ENCODE measurements at places on chromosomes 11 and 22.

DNA sequence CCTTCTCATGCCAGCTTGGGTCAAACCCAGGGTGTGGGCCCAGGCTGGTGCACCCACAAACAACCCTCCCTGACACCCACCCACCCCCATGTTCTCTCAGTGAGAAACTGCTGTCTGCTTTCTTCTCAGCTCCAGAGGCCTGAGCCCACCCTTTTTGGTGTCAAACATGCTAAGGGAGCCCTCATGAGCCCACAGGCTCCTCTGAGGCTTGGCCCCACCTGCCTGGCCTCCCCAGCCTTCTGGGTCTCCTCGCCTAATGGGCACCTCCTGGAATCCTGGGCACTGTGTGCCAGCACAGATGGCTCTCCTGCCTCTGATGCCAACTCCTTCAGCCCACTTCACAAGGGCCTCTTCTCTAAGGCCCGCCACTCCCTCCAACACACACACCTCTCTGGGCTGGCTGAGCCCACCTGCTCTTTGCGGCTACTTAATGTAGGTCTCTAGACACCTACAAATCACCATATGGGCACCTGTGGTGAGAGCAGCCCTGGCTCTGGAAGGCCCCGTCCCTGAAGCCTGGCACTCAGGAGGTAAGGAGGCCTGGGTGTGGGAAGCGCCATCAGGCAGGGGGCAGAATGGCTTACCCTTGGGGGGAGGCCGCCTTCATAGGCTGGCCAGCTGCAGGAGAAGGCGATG is 4.4 kb downstream of the NAGA start:
- no peak for DNase-seq

GRCh38 chr11:115199481-115200069 is 304.6 kb downstream of the CADM1 start:
- peak; percentile 83 for DNase-seq

- DNase-seq: no peak
These were observed 31.4 kb downstream of the LRP5 start for GRCh38 chr11:68343761-68344256.

DNA sequence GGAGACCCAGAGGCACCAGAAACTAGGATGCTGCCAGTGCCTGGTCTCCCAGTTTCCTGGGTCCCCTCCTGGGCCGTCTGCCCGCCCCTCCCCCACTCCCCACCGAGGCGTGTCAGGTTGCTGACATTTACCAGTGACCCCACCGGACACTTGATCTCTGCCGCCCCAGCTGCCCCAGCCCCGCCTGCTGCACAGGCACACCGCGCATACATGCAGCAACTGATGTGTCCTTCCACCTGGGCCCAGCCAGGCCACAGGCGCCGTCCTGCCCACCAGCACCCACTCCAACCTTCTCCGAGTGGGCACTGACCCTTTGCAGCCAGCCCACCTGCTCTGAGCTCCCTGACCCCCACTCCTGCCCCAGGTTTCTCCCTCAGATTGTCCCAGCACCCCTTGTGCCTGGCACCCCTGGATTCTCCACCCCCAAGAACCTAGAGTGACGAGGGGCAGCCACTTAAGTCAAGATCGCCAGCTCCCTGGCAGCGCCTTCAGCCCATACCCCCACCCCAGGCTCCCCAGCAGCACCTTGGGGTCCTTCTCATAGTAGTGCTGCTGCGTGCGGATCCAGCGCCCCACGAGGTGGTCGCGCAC is 548 bp downstream of the PYGM start:
- DNase-seq: no peak

DNA sequence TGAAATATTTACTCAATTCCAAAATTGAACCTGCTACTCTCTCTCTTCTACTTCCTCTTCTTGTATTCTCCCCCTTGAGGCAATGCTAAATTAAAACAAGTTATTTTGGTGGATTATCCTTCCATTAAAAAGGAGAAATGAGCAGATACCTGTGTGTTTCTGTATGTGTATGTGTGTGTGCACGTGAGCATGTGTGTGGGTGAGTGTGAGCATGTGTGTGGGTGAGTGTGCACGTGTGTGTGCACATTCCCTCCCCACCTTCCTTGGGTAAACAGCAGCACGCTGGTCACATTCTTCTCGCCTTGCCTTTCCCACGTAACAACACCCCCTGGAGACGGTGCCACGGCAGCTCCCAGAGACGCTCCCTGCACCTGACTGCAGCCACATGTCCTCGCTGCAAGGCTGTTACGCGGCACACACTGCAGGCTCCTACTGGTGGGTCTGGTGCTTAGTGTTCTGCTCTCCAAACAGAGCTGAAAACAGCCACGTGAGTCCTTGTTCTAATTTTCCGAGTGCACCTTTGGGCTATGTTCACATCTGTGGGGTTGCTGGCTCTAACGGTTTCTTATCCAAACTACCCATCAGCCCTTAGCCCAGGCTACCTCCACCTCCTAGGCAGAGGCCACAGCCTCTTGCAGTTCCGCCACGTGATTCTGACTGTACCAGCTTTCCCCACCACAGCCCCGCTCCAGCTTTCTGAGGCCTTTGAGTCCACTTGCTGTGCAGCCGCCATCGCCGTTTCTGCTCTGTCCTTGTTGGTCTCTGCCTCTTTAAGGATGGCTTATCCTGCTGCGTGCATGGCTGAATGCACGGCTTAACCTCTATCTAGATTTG is 123.4 kb downstream of the CTTN start:
- no peak for DNase-seq

DNA sequence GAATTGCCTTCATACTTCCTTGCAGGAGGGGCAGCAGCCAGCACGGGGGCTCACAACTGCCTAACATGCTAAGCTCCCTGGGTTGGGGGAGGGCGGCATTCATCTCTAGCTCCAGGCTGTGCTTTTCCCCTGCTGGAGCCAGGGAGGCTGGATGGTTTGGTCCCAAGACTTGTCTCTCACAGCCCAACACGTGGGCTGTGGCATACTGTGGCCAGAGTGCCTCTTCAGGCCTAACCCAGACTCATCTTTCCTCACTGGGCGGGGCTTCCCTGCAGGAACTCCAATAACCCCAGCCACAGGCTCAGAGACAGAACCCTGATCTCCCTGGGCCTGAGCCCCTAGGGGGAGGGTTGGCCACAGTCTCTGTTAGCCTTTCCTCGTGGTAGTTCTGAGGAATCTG is 121.9 kb upstream of the PLET1 start:
- no peak for DNase-seq

GRCh38 chr22:49364398-49364797 is 463.3 kb downstream of the BRD1 start:
- DNase-seq: no peak

DNA sequence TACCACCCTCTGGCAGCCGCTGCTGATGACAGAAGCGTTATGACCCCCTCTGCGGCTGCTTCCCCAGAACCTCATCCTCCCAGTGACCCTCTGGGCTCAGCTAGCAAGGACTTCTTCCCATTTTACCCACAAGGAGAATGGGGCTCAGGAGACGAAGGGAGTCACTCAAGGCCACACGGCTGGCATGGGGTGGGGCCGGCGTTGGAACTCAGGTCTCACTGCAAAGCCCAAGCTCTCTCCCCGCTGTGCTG is 16.8 kb upstream of the SUN2 start:
- no peak for DNase-seq

DNA sequence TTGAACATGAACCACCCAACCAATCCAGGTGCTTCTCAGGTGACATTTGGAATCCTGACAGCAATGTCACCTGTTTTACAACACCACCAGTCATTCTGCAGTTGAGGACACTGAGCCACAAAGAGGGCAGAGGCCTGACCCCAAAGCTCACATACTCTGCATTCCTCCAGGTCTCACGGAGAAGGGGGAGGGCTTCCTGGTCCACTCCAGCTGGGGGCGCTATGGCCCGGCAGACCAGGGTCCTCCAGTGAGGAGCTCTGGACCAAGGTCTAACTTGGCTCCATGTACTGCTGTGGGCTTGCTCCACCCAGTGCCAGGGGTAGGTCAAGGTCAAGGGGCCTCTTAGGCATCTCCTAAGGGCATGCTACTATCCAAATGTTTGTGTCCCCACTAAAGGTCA is 1.5 kb upstream of the PNPLA3 start:
- no peak for DNase-seq

GRCh38 chr11:34721646-34722045 is 100.8 kb downstream of the EHF start:
- no peak for DNase-seq

DNA sequence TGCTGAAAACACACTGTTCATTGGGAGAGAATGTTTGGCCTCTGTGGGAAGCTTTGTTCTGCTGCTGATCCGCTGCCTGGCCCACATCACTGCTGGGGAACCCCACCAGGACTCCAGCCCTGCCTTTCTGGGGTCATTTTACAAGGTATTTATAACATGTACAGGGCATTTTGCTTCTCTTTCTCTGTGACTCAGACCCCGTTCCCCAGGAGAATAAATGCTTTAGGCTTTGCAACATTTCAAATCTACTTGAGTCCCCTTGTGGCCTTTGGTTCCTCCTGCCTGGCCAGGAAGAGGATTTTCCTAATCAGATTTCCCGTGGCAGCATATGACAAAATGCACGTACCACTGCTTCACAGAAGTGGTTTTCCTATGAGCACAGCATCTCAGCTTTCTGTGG is 43.0 kb downstream of the BTG4 start:
- peak; percentile 63 for DNase-seq

- no peak for DNase-seq
These were observed 50.9 kb upstream of the PGR start for GRCh38 chr11:101180481-101180880.

- peak; percentile 94 for DNase-seq
These were observed 41.1 kb downstream of the OSBPL5 start for GRCh38 chr11:3123761-3124733.

- DNase-seq: peak; percentile 57
These were observed 71.6 kb downstream of the LRP5 start for GRCh38 chr11:68383976-68384501.

Data from fibroblast of upper back skin (primary cell).